ENCODE measurements at places on chromosomes 13 and 19. TPM values are rescaled to one million over a fixed set of nuclear protein-coding genes. Genes with fewer than 3 reads are reported as not detected.

GRCh38 chr19:8900421-8900820 lies 68.2 kb downstream of the MBD3L1 start:
- no peaks in the 10 kb centered on the region for H3K36me3 ChIP-seq
- no peak overlapping the region for H3K27ac ChIP-seq
- H3K4me1 ChIP-seq, result no peaks in the 10 kb centered on the region

DNA sequence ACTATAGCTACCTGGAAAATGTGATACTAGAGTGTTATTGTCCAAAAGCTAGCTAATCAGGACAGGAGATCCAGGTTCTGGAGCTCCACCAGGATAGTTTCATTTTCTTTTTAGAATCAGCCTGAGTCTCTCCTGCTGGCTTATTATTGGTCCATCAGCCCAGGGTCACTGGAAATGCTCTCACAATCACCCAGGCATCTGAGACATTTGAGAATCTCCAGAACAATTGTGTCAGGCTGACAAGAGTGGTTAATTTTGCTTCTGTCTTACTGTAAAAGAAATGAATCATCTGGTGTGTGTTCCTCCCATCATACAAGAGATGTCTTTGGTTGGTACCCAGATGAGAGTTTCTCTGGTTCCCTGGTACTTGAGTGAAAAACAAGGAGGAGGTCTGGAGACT lies 43.6 kb upstream of the ZNF681 start:
- no peaks in the 10 kb centered on the region for H3K27me3 ChIP-seq
- DNase-seq, result peak; percentile 23
- H3K4me3 ChIP-seq, result no peak overlapping the region
- no peaks in the 10 kb centered on the region for H3K4me1 ChIP-seq
- no peaks in the 10 kb centered on the region for H3K36me3 ChIP-seq

DNA sequence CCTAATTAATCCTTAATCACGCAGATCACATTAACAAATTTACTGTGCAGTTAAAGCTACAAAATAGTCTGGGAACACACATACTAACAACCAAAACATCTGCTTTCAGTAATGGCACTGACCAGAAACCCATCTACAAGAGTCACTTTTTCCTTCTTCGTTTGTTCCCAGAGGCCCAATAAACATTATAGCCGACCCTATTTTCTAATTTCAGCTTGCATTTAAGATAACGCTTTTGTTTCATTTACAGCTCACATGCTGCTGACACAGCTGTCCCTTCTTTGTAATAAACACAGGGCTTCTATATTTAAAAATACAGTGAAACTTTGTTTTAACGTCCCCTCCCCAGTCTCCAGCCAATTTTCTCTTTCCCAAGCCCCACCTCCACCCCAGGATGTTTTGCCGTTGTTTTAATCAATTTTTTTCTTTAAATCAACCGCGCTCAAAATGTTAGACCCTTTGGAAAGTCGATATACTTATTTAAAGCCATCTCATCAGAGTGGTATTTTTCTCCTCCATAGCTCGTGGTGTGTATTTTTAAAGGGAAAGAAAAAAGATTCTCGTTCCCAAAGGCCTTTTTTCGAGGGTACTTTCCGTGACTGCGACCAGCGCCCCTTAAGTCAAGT lies 1.7 kb upstream of the WBP4 start:
- H3K4me1 ChIP-seq, result peaks cover 49% of the 10 kb centered on the region
- no peaks in the 10 kb centered on the region for H3K27me3 ChIP-seq
- H3K36me3 ChIP-seq, result no peaks in the 10 kb centered on the region
- peak overlapping the region; percentile 100 for H3K27ac ChIP-seq
- DNase-seq, result no peak

DNA sequence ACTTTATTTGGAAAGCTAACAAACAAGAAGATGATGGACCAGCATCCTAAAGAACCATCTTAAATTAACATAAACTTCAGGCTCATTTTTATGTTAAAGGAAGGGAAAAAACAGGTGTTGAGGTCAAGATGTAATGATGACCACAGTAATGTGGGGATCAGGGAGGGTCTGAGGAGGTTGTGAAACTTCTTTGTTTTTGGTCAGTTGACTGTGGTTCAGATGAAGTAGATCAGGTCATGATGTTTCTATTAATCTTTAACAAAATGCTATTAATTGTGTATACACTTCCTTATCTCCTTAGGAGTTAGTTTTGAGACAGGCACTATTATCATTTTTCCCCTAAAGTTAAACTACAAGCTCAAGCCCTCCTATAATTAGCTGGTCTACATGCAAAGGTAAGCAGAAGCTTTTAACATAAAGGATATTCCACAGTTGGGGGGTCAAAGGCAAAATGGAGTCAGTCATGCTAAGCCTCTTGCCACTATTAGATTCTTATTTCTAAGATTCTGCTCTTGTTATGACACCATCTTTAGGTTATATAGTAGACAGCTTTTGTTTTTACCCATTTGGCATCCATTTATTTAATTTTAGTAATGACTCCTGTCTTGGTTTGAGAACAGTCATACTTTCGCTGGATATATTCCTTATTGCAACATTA lies 800.1 kb upstream of the PCDH9 start:
- DNase-seq, result no peak
- H3K4me3 ChIP-seq, result no peak overlapping the region
- no peak overlapping the region for H3K27ac ChIP-seq
- no peaks in the 10 kb centered on the region for H3K27me3 ChIP-seq
- H3K4me1 ChIP-seq, result no peaks in the 10 kb centered on the region

GRCh38 chr13:75217949-75218348 lies 264.0 kb downstream of the TBC1D4 start:
- H3K4me1 ChIP-seq, result no peaks in the 10 kb centered on the region
- H3K4me3 ChIP-seq, result no peak overlapping the region
- H3K36me3 ChIP-seq, result no peaks in the 10 kb centered on the region
- no peak for DNase-seq

GRCh38 chr13:49443357-49443703 lies 534 bp downstream of the CAB39L start:
- peaks cover 11% of the 10 kb centered on the region for H3K4me1 ChIP-seq
- no peaks in the 10 kb centered on the region for H3K36me3 ChIP-seq

- no peaks in the 10 kb centered on the region for H3K27me3 ChIP-seq
- peaks cover 33% of the 10 kb centered on the region for H3K4me1 ChIP-seq
- peak overlapping the region; percentile 73 for H3K4me3 ChIP-seq
- DNase-seq, result peak; percentile 45
Measured at GRCh38 chr19:10655457-10656312, 1.5 kb downstream of the ILF3 start.

DNA sequence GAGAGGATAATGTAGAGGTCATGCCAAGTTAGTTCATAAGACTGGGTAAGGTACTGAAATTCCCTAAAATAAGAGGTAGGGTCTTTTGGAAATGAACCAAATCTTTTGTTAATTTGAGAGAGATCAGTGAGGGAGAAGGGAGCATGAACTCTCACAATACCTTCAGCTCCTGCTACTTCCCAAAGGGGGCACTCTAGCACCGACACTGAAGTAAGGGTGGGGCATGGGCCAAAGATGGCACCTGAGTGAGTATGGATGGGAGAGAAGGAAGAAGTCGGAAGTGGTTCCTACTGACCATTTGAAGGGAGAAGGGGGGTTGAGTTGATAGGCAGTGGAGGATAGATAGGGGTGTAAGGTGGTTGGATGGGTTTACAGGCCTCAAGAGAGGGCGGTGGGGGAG lies 86.6 kb downstream of the ZNF737 start:
- H3K27me3 ChIP-seq, result no peaks in the 10 kb centered on the region
- no peak overlapping the region for H3K4me3 ChIP-seq
- no peaks in the 10 kb centered on the region for H3K36me3 ChIP-seq
- no peak overlapping the region for H3K27ac ChIP-seq
- no peaks in the 10 kb centered on the region for H3K4me1 ChIP-seq

DNA sequence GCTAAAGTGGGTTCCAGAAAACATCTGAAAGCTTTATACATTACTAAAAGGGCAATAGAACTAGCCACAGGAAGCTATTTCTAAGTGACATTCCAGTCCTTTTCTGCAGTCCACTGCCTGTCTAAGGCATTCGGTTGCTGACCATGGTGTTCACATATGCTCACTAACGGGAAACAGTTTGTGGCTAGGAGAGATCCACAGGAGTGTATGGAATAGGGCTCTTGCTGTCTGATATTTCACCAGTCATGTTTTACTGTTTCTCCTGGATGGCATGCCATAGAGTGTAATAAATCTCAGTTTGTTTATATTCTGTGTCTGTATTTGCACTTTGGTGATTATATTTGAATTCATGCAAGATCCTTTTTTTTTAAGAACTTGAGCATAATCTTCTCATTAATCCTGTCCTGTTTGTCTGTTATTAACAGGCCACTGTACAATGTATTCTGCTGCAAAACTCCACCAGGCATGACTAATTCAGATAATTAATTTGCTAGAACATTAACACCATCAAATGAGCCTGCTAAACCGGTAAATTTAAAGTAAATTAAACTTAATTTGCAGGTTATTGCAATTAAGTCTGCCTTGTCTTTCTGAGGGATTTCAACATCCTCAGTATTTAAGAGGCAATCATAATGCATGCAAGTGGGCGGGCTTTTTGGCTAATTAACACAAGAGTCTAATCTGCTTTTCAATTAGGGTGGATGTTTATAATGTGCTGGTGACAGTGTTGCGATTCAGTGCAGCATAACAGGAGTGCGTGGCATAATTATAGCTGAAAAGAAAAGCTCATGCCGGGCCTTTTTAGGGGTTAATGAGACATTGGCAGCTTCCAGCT lies 201.3 kb downstream of the POU4F1 start:
- no peak overlapping the region for H3K4me3 ChIP-seq
- no peaks in the 10 kb centered on the region for H3K4me1 ChIP-seq
- DNase-seq, result no peak
- no peak overlapping the region for H3K27ac ChIP-seq
- H3K27me3 ChIP-seq, result no peaks in the 10 kb centered on the region
- no peaks in the 10 kb centered on the region for H3K36me3 ChIP-seq

DNA sequence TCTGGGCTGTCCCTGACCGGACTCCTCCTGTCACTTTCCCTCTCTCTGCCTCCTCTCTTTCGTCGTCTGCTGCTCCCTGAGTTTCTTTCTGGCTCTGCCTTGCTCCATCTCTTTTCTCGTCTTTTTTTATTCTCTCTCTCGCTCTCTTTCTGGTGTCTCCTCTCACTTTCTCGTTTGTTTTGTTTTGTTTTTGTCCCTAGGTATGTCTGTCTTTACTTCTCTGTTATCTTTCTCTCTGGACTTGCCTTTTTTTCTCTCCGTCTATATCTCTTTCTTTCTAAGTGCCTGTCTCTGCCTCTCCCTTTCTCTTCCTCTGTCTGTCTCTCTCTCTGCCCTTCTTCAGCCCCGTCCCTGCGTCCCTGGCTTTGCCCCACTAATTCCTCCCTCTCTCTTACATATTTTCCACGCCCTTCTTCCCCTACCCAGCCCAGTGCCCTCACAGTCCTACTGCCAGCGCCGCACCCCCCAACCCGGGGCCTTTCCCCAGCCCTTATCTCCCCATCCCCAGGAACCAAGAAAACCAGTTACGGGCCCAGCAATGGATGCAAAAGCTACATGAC lies 48.1 kb upstream of the SHKBP1 start:
- H3K27ac ChIP-seq, result no peak overlapping the region
- no peaks in the 10 kb centered on the region for H3K27me3 ChIP-seq
- H3K4me3 ChIP-seq, result no peak overlapping the region
- H3K36me3 ChIP-seq, result no peaks in the 10 kb centered on the region

GRCh38 chr19:4851551-4852290 lies 15.7 kb downstream of the PLIN3 start:
- no peaks in the 10 kb centered on the region for H3K4me1 ChIP-seq
- H3K27me3 ChIP-seq, result no peaks in the 10 kb centered on the region
- H3K4me3 ChIP-seq, result no peak overlapping the region

DNA sequence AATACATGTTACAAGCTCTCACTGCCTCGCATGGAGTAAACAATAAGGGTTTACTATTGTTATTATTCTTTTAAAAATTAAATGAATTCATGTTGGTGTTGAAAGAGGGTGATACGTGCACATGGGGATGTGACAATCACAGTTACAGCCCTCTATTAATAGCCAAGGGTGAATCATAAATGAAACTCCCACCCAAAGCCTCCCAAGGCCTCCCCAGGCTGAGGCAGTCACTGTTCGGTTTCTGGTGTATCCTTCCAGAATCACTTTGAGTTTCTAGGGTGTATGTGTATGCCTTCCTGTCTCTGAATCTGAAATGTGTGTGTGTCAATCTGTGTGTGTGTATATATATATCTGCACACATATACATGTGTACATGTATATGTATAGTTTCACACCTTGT lies 73.4 kb downstream of the AKAP11 start:
- DNase-seq, result no peak
- no peaks in the 10 kb centered on the region for H3K4me1 ChIP-seq
- no peaks in the 10 kb centered on the region for H3K36me3 ChIP-seq
- no peak overlapping the region for H3K4me3 ChIP-seq

DNA sequence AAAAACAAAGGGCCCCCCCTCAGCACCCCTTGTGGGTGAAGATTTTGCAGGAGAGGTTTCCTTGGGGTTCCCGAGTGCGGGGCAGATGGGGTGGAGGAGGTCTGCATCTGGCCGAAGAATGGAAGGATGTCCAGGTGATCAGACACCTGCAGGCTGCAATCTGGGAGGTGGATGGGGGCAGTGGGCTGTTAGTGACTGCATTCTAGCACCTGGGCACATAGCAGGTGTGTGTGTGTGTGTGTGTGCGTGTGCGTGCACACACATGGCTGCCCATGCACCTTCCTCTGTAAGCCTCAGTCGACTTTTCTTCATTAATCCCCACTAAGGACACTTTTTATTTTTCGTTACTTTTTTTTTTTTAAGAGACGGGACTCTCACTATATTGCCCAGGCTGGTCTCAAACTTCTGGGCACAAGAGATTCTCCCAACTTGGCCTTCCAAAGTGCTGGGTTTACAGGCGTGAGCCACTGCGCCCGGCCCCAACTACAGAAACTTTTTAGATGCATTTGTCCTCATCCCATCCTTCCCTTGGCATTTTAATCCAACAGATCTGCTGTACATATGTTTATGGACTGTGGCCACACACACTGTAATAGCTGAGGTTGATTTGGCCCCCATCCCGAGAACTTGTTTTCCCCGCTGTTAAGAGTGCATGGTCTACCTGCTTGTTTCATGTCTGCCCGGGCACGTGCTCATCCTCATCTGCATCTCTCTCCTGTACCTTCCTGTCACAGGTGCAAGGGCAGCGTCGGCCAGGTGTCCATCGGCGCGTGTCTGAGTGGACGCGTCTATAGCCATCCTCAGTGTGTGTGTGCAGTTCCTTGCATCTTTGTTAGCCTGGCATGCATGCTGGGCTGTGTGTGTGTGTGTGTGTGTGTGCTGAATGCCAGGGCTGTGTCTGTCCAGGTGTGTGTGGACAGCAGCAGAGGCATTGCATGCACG lies 731 bp downstream of the MAG start:
- no peaks in the 10 kb centered on the region for H3K4me1 ChIP-seq
- no peak overlapping the region for H3K27ac ChIP-seq
- no peaks in the 10 kb centered on the region for H3K36me3 ChIP-seq
- peaks cover 2% of the 10 kb centered on the region for H3K27me3 ChIP-seq
- no peak overlapping the region for H3K4me3 ChIP-seq

DNA sequence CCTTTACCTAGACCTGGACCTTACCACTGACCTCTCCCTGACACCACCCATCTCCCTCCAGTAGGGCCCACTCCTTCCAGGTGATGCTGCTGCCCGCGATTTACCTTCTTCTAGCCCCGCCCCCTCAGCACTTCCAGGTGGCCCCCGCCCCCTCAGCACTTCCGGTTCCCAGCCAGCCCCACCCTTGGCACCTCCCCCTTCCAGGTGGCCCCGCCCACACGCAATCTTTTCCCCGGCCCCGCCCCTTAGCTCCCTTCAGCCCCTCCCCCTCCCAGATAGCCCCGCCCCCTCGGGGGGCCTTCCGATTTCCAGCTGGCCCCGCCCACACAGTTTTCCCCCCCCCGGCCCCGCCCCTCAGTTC lies 586 bp downstream of the LIG1 start:
- H3K4me3 ChIP-seq, result peak overlapping the region; percentile 62
- no peaks in the 10 kb centered on the region for H3K36me3 ChIP-seq
- DNase-seq, result peak; percentile 95
- no peaks in the 10 kb centered on the region for H3K27me3 ChIP-seq

The ATP1A3 gene
- not detected for total RNA-seq

The ITGBL1 gene
- total RNA-seq, result not detected

The IL4I1 gene
- total RNA-seq, result 0.60 TPM

The MCF2L gene
- total RNA-seq, result 16.7 TPM

The SIGLEC10 gene
- total RNA-seq, result 1.6 TPM

The PSG11 gene
- not detected for total RNA-seq

The ATXN8OS gene
- 0.23 TPM for total RNA-seq

The ZNF628 gene
- 4.7 TPM for total RNA-seq
